NCI-H2081 treated with DMSO at 0.1 percent for 48 hours (cell line): ENCODE measurements at places on chromosomes 2 and 18.

- DNase-seq, result no peak
These were observed 29.4 kb upstream of the ARL5A start for GRCh38 chr2:151857650-151858049.

- no peak for DNase-seq
These were observed 463.9 kb downstream of the STK39 start for GRCh38 chr2:167783261-167784083.

GRCh38 chr18:27762054-27762453 lies 414.9 kb downstream of the CDH2 start:
- DNase-seq, result no peak

GRCh38 chr2:10783421-10783820 lies 29.2 kb downstream of the PDIA6 start:
- DNase-seq, result no peak

- DNase-seq, result no peak
These were observed 342.7 kb downstream of the RND3 start for GRCh38 chr2:150144546-150145298.

- DNase-seq, result no peak
These were observed 383.6 kb upstream of the SMIM21 start for GRCh38 chr18:75810961-75811551.

DNA sequence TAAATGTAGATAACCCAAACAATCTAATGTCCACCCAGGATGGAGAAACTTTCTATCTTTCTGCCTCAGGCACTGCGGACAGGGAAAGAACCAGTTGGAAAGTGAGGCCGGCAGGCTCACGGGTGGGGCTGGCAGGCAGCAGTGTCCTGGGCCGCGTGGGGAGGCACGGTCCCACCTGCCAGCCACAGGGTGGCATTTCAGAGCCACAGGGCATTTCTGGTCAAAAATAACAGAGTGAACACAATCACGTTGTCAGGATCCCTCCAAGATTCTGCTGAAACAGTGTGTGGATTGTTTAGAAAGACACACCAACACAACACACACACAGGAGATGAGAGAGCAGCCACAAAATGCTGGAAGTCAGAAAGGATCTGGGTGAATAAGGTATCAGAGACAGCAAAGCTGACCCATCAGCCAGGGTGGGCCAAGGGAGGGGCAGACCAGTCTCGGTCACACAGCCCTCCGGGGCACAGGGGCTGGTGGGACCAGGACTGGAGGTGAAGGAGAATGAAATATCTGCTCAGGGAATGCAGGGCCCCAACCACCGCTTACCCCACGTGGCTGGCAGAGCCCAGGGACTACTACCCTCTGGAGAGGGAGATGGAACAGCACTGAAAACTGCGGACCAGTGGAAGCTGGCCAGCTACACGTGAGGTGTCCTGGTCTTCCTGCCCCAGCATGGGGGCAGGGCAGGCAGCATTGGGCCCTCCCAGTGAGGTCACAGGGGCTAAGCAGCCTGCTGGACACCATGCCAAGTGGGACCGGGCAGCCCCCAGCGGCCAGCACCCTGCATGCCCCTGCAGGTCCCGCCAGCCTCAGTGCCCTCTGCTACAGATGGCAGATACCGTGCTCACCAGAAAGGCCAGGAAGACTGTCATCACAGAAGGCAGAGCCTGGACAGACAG lies 173.9 kb downstream of the HDAC4 start:
- no peak for DNase-seq

DNA sequence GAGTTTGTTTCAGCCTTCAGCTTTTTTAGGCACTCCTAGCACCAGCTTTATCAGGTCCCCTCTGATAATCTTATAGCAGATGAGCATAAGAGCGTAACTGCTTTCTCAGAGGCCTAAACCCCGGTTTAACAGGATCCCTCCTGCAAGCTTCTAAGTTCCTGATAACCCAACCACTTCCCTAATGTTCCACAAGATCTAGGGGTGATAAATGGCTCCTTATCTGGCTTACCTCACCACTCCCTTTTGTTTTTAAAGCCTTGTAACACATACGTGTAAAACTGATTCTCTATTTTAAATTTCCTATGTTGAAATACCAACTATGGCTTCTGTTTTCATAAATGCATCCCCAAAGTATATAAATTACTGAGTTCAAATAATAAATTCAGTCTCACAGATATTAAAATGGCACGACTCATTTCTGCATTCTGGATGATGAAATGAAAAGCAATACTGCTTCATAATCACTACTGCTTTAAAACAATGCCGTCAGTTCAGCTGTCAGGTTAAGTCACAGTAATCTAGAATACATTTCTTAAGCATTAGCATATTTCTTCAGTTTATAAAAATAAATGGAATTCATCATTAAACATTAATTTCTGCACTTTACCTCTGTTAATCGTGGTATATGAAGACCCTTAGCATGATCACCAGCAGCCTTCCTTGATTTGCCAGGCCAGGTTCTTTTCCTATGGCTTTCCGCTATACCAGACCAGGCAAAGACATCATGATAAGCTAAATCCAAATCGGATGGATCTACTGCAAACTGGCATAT lies 126.3 kb downstream of the C2orf74 start:
- DNase-seq, result no peak

- no peak for DNase-seq
These were observed 108.7 kb downstream of the NDUFA10 start for GRCh38 chr2:239916205-239917124.

DNA sequence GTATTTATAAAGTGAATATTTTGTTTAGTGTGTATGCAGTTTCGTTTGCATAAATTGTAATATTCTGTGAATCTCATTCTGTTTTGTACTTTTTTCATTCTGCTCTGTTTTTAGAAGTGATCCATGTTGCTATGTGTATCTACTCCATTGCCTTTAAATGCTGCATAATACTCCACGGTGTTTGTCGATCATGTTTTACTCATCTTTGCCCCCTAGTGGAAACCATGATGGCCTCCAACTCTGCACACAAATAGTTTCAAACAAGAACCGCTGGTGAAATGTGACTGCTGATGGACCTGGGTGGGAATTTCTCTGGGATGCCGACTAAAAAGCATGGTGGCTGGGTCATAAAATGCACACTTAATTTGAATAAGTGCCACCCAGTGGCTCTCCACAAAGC lies 32.0 kb upstream of the SKOR2 start:
- no peak for DNase-seq

DNA sequence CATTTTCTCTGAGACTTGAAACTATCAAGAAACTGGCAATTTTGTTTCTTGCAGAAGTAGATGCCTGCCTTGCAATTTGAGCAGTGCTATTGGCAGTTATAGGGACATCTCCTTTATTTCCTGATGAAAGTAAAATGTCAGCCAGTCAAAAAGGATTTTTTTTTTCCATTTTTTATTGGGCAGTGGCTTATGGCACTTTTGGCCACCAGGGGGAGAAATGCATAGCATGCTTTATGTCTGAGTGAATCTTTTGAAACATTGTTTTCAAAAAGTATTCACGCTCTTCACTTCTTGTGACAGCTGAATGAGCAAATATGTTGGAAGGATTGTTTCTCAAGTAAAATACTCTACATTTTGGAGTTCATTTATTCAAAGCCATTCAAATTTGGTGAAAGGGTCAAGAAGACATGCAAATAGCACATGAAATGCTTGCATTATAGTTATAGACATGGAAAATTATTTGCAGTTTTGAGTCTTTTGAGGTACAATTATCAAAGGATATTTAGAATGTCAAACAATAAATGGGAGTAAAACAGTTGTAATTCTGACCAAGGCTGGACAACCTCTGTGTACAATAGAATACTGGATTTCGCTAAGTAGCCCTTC lies 491.0 kb downstream of the CDH2 start:
- no peak for DNase-seq

- no peak for DNase-seq
These were observed 41.8 kb downstream of the RAPGEF4 start for GRCh38 chr2:172777431-172777830.

- DNase-seq, result no peak
These were observed 77.2 kb downstream of the TSN start for GRCh38 chr2:121832412-121833357.

DNA sequence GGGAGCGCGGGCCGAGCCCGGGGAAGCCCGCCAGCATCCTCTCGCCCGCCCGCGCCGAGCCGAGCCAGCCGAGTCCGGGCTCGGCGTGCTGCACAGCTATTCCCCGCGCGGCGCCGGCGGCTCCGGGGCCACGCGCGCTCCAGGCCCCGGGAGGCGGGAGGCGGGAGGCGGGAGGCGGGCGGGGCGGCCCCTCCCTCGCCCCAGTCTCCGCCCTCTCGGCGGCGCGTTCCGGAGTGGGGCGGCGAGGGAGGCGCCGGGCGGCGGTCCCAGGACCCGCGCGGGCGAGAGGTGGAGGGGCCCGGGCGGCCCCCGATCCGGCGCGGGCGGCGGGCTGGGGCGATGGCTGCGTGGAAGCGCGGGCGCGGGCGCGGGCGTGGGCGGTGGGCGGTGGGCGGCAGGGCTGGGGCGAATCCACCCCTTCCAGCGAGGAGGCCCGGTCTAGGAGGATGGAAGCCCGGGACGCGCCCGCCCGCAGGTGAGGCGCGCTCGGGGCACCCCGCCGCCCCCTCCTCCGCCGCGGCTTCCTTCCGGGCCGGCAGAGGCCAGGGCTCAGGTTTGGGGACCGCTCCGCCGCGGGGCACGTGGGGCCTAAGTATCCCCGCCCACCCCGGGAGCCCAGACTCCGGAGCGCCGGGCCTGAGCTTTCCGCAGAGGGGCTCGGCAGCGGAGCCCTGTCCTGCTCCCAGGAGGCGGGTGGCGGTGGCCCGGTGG lies at the start of gene ADCY3:
ADCY3 (minus strand) TSS at position 140 of the 711 bp plus-strand sequence. CDS start 1,250 bp downstream, outside the sequence.
- DNase-seq, result no peak

GRCh38 chr2:224165901-224166319 lies 126.8 kb upstream of the SERPINE2 start:
- DNase-seq, result no peak

- DNase-seq, result no peak
These were observed 122.9 kb downstream of the ATAD2B start for GRCh38 chr2:23803965-23804542.

- no peak for DNase-seq
These were observed 396.8 kb upstream of the ID2 start for GRCh38 chr2:8285081-8285480.

- DNase-seq, result no peak
These were observed 87.0 kb upstream of the TMEM200C start for GRCh38 chr18:5982332-5982731.

DNA sequence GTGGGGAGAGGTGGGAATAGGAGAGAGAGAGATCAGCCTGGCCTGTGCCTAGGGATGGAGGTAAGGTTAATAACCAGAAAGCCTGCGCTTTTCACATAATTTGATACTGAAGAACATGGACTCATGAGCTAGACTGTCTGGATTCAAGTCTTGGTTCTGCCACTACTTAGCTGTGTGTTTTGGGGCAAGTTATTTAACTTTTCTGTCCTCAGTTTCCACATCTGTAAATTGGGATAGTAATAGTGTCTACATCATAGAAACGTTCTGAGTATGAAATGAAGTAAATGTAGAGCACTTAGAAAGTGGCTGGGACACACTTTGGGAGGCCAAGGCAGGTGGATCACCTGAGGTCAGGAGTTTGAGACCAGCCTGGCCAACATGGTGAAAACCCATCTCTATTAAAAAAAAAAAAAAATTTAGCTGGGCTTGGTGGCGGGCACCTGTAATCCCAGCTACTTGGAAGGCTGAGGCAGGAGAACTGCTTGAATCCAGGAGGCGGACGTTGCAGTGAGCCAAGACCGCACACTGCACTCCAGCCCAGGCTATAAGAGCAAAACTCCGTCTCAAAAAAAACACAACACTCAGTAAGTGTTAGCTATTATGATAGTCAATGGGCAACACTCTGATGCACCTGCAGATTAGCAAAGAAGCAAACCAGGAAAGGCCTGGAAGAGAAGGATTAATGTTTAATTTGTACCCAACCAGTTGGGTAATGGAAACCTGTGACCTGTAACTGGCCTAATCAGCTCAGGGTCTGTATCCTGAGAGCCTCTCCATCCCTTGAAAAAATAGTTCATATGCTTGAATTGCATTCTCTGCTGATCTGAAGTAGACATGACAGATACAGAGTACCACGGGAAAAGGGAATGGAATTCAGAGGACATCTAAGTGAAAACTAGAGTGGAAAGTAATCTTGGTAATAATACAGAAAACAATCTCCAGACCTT lies 6.8 kb downstream of the GALM start:
- DNase-seq, result no peak

DNA sequence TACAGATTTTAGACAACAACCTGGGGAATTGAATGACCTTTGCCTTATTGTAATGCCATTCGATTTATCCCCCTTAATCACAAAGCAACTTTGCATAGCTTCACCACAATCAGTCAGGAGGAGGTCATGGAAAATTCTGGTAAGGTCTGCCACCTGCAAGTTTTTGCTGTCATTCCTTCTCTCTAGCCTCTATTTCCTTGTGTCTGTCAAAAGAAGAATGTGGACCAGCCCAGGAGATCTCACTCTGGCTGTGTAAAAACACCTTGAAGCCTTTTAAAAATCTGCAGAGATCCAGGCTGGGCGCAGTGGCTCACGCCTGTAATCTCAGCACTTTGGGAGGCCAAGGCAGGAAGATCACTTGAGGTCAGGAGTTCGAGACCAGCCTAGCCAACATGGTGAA lies 74.1 kb upstream of the BZW1 start:
- DNase-seq, result no peak

GRCh38 chr2:224101820-224102630 lies 62.9 kb upstream of the SERPINE2 start:
- no peak for DNase-seq

DNA sequence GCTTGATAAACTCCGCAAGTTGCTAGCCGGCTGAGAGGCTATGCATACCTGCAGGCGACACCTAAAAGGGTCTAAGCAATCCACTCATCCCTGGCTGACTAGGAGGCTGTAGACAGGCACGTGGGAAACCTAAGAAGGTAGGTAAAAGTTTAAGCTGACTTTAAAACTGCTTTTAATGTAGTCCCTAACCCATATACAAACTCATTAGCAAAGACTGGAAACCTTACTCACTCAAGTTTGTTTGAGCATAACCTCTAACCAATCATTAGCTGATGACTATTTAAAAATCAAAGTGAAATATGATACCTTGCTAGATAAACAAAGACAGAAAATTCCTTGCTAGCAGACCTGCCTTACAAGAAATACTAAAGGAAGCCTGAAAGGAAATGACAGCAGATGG lies 106.4 kb downstream of the EXOC6B start:
- DNase-seq, result no peak

DNA sequence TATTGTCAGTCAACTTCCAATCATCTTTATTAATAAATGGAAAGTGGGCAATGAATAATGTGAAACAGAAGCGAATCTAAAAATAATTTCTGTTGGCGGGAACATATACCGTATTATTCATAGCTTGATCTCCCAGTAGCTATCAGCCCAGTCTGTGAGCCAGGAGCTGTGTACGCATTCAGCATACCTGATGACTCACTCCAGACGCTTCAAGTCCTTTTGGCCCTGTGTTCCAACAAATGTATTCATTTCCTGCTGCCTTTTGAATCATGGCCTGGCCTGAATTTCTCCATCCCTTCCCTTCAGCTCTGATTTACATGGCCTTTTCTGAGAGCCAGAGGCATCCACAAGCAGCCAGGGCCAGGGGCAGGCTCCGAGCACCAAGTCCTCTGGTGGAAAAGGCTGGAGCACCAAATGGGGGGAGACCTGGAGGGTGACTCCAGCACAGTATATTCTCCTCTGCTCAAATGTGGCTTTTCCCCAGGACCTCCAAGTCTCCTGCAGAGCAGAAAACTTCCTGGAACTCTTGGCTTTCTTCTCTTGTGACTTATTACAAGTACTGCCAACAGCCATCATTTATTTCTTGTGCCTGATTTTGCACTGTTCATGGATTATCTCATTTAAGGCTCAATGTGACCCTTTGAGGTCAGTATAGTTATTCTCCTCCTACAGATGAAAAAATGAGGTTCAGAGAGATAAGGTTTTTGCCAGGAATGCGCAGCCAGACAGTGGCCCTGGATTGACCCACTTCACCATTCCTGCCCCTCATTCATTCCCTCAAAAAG lies 108.7 kb downstream of the EN1 start:
- no peak for DNase-seq
